ENCODE measurements at places on chromosomes 6 and 20.

DNA sequence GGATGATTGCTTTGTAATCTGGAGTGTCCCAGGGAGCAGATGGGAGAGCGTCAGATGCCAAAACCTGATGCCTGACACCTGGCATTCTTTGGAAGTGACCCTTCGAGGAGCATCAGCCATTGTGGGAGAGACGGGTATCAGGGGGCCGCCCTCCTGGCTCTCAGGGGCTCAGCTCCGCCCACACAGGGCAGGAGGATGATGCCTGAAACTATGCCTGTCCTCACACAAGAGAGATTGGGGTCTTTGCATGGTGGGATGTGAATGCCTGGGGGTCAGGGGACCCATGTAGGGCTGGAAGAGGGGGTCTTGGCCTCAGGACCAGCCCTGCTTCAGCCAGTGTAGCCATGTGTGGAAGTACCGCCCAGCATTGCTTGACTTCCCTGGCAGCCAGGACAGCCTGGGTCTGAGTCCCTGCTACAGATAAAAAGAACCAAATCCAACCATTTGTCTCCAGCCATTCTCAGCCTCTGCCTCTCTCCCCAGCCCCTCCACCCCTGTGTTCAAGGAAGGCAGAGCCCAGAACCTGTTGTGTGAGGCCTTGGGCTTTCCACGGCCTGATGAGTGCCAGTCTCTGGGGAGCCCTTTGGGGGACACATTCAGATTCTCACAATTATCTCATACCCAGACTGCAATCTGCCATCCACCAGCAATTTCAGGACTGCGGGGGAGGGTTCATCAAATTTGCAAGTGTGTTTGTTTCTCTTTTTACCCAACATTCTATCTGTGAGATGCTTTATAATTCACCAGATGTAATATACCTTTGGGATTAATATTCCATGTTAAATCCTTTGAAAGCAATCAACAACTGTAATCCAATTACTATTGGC, 371.2 kb downstream of the PREX1 start:
- DNase-seq: no peak

DNA sequence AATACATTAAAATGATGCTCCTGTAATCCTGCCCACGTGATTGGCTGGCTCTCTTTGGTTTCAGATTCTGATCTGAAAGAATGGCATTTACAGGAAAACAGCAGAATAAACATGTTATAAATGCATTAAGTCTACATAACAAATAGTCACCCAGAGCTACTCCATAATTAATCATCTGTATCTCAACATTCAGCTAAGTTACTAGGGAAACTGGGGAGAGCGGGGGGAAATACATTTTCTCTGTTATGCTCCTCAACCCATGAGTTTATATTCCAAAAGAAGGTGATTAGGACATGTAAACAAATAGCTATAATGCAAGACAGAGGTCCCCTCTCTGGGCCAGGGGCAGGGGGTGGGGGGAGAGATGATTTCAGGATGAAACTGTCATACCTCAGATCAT, 58.5 kb downstream of the MAP7 start:
- no peak for DNase-seq

GRCh38 chr20:51417250-51418136, 125.0 kb downstream of the NFATC2 start:
- no peak for DNase-seq

GRCh38 chr6:128204616-128205015, 303.8 kb upstream of the THEMIS start:
- DNase-seq: peak; percentile 43
